Germinal center (tissue), 1 donor: ENCODE measurements at places on chromosomes 16 and 17.

GRCh38 chr17:20315311-20315710, 152.0 kb downstream of the LGALS9B start:
- DNase-seq: no peak

DNA sequence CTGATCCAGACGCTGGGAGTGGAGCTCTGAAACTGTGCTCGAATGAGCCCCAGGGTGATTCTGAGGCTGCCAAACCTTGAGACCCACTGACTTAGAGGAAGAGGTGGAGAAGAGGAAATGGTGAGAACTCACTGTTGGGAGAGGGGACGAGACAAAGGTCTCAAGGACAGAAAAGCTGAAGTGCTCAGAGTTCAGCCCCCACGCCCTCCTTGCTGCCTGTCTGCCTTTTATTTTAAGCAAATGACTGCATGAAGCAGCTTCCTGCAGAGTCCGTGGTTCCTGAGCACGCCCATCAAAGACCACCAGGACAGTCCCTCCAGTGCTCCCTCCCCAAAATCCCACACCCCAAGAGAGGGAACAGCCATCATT, 20.4 kb downstream of the COTL1 start:
- peak; percentile 44 for DNase-seq

DNA sequence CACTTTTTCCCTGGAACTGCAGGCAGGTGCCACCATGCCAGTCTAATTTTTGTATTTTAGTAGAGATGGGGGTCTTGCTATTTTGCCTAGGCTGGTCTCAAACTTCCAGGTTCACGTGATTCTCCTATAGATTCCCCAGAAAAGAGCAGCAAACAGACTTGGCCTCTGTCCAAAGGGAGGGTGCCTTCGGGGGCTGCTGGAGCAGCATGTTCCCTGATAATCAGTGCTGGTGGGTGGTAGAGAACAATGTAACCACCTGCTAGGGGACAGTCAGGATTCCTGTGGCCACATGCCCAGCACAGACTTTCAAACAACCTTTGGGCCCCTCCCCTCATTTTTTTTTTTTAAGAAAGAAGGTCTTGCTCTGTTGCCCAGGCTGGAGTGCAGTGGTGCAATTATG, 14.2 kb upstream of the CCNF start:
- DNase-seq: no peak

DNA sequence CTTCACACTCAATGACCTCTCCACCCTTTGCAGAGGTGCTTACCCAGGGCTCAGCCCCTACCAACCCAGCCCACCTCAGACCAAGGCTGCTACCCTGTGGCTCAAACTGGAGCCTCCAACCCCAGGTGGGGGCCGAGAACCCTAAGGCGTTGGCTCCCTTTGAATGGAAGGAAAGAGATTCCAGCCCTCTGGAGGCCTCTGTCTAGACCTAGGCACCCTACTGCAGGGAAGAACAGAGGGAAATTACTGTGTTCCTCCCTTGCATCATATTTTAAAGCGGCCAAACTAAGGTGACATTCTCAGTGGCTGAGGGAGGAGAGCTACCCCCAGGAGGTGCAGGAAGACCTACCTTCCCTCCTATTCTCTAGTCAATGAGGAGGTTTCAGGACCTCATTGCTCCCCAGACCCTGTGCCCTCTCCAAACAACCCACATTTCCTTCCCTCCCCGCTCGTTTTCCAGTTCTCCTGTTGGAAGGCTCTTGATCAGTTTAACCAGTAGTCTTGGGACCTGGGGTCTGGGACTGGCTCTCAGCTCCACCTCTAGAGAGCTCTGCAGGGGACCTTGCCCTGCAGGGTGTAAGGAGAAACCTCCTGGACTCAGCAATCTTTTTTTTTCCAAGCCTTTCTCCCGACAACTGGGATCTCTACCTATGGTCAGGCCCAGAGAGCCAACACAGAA, 5.5 kb upstream of the HOXB8 start:
- DNase-seq: no peak

- DNase-seq: no peak
Observed at GRCh38 chr16:68370581-68371275, 59.9 kb downstream of the PRMT7 start.

- no peak for DNase-seq
Observed at GRCh38 chr16:4623593-4623992, 1.0 kb upstream of the MGRN1 start.

DNA sequence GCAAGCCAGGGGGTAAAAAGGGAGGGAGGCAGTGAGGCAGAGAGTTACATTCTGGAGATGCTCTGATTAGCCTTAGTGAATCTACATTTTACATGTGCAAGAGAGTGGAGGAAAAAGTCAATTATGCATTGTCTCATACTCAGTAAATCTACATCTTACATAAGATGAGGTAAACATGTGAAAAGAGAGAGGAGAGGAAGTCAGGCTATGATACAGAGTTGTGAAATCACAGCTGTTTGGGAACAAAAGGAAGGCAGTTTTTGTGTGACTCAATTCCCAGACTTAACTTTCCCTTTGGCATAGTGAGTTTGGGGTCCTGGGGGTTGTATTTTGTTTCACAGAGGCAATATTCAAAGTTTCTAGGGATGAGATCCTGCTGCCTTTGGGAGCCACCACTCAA, 67.8 kb downstream of the GP2 start:
- no peak for DNase-seq

DNA sequence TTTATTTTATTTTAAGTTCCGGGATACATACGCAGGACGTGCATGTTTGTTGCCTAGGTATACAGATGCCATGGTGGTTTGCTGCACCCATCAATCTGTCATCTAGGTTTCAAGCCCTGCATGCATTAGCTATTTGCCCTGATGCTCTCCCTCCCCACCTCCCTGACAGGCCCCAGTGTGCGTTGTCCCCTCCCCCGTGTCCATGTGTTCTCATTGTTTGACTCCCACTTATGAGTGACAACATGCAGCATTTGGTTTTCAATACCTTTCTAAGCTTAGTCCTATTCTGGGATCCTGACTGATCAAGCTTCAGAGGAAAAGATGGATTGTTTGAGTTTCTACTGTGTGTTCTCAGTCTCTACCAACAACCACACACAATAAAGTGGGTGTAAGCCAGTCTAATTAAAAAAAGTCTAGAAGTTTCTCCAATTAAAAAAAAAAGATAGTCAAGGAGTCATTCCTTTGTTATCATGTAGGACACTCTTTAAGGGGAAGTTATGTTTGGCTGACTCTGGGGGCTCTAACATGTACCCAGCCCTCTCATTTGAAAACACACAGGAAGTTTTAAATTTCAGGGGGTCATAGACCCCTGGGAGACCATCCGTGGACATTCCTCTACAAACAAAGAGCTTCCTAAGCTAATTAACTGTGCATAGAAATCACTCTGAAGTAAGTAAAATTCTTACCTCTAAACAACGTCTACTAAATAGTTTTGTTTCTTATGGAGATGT, 66.3 kb upstream of the ADAMTS18 start:
- no peak for DNase-seq

GRCh38 chr17:53791551-53791950, 31.2 kb upstream of the KIF2B start:
- no peak for DNase-seq

- no peak for DNase-seq
Observed at GRCh38 chr16:2715064-2715463, 5.0 kb downstream of the PRSS27 start.

DNA sequence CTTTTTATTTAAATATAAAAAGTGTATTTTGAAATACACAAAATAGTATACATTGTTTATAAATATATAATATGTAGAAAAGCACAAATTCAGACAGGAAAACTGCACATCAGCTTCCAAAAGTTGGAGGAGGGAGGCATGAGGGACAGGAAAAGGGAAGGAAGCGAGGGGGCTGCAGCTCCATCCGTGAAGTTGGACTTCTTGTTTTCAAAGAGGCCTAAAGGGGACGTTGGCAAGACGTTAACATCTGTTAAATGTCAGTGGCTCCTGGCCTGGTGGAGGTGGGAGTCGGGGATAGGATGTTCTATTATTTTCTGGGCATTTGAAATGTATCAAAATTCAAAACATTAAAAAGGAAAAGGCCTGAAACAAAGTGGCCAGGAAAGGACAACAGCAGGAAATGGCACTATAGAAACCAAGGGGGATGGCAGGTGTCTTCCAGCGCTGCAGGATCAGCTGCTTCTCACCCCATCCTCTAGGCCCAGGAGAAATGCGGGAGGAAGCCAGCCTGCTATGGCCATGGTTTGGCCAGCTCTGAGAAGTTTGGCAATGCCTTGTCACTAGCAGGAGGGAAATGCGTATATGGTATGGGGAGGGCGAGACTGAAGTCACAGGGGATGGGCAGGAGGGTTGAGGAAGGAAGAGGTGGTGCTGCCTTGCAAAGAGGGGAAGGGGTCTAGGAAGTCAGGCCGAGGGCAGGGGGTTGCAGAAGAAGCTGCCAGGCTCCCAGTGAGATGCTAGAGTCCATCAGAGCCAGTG, 6.4 kb downstream of the CMTM2 start:
- DNase-seq: no peak

DNA sequence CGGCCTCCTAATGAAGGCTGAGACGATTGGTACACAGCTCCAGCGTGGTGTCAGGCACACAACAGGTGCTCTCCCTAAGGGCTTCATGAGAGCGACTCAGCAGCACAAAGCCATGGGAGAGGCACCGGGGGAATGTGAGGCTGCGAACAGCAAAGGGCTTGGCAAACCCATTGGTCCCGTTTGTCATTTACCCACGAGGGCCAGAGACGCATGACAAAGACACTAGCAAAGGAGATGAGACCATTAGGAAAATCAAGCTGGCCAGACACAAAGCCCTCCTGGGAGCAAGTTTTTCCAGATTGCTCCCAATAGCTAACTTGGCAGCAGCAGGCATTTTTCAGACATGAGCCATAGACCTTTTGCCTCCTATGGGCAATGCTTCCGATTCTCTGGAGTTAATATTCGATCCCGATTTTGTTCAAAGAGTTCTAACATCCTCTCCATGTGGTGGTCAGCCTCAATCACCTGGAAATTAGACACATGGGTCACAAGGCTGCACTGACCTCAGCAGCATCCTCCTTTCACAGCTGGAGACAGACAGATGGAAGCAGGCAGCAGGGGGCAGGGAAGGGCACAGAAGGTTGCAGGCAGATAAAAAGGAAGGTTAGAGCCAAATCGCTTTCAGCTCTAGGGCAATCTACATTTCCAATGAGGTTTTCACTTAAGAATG, 38.2 kb downstream of the TK2 start:
- no peak for DNase-seq

DNA sequence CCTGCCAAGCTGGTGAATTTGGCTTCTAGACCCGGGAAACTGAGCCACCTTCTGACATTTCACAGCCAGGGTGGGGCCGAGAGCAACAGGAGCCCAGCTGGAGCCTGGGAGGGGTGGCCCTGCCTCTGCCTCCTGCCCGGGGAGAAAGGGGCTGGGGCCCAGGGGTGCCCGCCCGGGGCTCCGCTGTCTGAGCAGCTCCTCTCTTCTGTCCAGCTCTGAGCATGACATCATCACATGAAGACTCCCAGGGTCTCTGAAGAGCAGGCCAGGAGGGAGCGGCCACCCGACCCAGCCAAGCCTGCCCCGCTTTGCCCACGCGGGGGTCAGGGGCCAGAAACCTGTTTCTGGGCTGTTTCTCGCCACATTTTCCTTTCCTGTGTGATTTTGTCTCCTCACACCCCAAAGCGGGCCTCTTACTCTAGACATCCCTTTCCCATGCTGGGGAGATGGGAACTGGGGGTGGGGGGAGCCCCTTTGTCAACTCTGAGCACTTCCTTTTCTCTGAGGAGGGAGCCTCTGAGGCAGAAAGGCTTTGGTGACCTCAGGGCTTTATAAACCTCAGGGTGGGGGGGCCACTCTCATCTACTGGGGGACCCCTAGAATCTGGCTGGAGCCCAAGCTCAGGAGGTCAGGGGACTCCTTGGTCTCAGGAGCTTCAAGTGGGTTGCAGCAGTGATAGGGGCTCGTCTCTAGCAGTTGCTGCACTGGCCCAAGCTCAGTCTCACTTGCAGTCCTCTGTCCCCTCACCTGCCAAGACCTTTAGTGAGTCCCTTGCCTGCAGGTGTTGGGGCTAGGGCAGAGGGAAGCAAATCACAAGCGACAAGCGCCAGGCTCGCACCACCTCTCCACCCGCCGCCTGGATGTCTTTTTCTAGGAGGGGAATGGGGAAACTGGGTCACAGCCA, 7.6 kb downstream of the UBALD2 start:
- DNase-seq: no peak

- DNase-seq: no peak
Observed at GRCh38 chr16:12288537-12289174, 312.1 kb downstream of the SNX29 start.

DNA sequence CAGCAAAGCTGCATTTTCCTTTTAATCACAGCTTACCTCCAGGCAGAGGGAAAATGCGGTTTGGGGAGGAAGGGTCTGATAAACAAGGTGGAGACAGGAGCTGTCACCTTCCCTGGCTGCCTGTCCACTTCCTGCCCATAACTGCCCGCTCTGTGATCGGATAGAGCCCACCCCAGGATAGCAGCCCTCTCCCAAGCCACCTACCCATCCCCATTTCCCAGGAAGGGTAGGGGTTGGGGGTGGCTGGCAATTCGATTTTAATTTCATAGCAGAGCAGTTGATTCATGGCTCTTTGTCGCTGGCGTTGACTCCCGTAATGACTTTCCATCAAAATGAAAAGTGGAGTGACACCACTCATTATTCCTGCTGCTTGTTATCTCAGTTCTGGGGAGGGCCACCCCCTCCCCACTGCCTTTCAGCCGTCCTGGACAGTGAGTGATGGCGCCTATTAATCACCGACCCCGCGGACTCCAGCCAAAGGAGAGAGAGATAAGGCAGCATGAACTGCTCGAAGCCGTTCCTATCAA, 11.2 kb downstream of the CDK5RAP3 start:
- DNase-seq: no peak

DNA sequence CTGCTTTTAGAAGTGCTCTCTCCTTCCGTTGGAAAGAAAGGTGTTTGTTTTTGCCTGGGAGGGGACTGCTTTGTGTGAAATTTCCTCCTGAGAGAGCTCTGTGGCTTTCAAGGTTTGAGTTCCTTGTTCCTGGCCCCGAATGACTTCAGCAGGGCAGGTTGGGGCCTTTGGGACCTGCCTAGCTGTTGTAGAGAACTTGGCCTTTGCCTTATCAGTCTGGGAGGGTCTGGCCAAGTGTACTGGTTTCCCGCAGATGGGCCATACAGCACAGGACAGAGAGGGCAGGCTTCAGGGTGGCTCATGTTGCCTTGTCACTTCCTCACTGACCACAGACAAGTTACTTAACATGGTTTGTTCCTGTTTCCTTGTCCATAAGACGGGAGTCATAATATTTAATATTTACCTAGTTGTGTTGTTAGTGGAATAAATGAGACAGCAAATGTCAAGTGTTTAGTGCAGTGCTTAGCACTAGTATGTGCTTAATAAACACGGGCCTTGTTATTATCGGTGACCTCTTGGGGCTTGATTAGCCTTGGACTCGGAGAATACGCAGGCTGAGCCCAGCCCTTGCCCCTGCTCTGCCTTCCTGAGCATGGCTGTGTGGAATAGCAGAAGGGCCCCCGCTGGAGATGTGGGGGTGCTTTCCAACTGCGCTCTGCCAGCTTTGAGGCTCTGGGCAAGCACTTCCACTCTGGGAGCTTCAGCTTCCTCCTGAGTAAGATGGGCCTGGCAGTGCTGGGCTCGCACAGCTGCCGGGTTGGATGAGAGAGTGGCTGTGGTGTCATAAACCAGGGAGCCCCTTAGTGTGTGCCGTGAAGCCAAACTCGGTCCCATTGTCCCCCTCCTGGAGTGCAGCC, 6.6 kb downstream of the PRSS8 start:
- no peak for DNase-seq

- DNase-seq: no peak
Observed at GRCh38 chr17:22374741-22375140, 682.4 kb downstream of the KCNJ18 start.

GRCh38 chr16:31385680-31386079, 7.5 kb upstream of the ITGAD start:
- no peak for DNase-seq

- peak; percentile 71 for DNase-seq
Observed at GRCh38 chr17:751269-752001, 629 bp downstream of the GEMIN4 start.

- no peak for DNase-seq
Observed at GRCh38 chr17:78272914-78273258, 41.5 kb downstream of the TMEM235 start.
